ENCODE measurements at places on chromosomes 2 and 18.

DNA sequence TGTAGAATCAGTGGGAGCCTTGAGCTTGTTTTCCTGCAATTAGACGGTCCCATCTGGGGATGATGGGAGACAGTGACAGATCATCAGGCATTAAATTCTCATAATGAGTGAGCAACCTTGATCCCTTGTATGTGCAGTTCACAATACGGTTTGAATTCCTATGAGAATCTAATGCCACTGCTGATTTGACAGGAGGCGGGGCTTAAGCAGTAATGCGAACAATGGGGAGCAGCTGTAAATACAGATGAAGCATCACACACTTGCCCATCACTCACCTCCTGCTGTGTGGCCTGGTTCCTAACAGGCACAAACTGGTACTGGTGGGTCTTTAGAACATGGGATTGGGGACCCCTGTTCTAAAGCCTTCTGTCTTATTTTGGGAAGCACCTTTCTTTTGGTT, 17.9 kb upstream of the NYAP2 start:
- DNase-seq = no peak

DNA sequence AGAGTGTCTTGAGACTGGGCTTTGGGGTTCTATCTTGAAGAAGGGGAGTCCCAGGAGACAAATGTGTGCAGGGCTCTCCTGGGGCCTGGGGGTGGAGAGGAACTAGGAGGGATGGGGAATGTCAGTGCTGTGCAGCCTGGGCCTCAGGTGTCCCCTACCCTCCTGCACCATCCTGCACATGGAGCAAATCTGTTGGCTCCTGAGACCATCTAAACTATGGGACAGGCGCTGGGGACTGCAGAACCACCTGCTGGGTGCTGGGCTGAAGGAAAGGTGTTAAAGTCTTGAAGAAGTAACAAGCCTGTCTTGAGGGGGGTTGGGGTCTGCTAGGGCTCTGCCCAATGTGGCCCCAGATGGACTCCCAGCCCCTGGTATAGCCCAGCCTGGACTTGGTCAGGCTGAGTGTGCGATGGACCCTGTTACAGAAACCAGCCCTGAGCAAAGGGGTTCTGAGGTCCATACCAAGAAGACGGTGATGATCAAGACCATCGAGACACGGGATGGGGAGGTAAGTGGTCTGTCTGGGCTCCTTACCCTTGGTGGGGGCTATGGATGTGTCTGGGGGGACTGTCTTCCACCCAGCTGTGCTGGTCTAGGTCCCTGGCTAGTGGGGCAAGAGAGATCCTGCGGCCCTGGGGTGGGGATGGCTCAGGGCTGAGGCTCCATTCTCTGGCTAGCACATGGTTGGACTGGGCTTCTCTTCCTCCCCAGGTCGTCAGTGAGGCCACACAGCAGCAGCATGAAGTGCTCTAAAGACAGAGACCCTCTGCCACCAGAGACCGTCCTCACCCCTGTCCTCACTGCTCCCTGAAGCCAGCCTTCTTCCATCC, 7.3 kb downstream of the DES start:
- DNase-seq = no peak

DNA sequence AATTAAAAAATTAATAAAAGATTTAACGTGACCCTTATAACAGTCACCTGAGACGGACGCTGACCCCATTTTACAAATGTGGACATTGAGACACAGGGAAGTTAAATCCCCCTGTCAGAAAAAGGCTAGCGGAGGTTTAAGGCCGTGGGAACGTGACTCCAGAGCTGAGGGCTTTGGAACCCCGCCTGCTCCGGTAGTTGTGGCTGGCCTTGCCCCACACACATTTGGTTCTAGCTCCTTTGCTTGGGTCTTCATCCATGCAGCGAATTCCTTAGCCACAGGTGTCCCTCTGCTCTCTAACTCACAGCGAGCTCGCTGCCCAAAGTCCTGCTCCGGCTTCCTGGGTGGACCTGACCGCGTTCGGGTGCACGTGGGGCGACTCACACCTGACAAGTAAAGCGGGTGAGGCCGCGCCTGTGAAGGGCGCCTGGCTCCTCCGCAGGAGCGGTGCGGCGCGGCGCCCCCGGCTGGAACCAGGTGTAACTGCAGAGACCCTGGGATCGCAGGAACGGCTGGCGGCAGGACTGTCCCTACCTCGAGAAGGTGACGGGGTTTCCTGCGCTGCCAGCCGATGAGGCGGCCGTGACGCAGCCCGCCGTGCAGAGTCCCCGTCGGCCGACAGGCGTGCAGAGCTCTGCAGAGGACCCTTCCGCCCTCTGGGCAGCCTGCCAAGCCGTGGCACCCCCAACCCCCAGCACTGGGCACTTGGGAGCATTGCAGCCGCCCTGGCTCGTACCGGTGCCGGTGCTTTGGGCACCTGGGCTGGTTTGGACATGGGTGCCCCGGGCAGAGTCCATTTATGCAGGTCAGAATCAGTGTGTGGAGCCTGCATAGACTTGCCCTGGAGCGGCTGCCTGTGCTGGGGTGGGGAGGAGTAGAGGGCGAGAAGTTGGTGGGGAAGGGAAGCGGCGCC, 2.4 kb upstream of the PROC start:
- no peak for DNase-seq

- DNase-seq = no peak
Measured at GRCh38 chr2:232838406-232838874, 31.6 kb upstream of the SNORC start.

DNA sequence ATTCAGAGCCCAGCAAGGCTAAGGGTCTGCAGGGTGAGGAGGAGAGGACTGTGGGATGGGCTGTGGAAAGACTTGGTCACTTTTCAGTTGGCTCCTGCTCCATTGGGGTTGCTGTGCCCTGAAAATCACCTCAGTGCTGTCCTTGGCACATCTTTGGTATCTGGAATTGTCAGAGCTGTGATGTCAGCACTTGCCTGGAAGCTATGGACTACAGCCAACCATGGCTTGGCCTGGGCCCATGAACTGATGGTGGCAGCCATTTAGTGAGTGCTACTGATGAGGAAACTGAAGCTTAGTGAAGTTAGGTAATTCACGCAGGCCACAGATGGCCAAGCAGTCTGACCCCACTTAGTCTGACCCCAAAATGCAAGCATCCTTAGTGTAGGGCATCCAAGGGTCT, 121.8 kb upstream of the SERPINE2 start:
- no peak for DNase-seq

GRCh38 chr18:24766376-24766775, 305.9 kb downstream of the HRH4 start:
- DNase-seq = no peak

GRCh38 chr18:63155169-63155852, 164.3 kb downstream of the BCL2 start:
- peak; percentile 89 for DNase-seq

- no peak for DNase-seq
Measured at GRCh38 chr2:238055841-238056240, 5.0 kb upstream of the SCLY start.

DNA sequence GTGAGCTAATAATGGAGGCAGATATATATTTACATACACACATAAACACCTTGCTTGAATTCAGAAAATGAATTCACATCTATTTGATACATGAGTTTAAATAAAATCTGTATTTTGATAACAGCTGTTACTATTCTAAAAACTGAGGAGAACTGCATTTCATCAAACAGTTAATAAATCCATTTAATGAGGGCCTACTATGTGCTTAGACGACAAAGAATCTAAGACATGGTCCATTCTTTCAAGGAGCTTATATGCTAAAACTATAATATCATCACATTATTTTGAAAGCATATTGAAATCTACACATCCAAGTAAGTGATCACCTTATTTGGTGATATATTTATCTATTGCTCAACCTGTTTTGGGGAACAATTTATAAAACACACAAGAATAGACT, 90.8 kb upstream of the ZFP36L2 start:
- DNase-seq = no peak

Measured in D341Med (cell line).